ENCODE measurements at places on chromosomes 6 and 20.

- DNase-seq = no peak
Observed at GRCh38 chr20:54026295-54027064, 43.9 kb downstream of the BCAS1 start.

GRCh38 chr6:55017555-55018300, 156.6 kb upstream of the HCRTR2 start:
- DNase-seq = no peak

DNA sequence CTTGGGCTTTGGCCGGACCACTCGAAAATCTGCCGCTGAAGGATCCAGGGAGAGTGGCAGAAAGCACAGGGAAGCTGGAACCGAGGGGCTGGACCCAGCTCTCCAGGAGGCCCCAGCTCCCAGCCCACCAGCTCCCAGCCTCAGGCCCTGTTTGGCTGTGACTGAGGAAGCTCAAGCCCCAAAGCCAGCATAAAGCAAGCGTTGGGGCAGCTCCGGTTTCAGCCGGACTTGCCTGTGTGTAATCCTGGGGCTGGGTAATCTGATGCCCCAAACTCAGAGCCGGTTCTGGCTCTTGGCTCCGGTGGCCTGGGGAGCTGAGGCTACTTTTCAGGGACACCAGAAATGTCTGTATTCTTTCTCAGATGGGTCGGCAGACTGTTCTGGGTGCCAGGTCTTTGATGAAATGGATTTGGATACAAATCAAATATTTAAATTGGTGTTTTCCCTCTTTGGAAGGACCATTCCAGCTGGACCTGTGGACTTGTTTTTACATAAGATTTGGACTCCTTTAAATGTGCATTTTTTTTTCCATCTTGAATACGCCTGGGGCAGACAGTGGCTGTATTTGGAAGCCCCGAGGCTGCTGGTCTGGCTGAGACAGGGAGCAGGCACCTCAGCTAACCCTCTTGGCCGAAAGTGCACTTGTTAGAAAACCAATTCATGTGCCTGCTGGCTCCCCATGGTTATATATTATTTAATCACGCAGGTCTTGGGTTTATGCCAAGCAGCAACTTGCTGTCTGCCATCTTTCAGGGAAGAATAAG, 29.7 kb downstream of the RPP40 start:
- DNase-seq = no peak

DNA sequence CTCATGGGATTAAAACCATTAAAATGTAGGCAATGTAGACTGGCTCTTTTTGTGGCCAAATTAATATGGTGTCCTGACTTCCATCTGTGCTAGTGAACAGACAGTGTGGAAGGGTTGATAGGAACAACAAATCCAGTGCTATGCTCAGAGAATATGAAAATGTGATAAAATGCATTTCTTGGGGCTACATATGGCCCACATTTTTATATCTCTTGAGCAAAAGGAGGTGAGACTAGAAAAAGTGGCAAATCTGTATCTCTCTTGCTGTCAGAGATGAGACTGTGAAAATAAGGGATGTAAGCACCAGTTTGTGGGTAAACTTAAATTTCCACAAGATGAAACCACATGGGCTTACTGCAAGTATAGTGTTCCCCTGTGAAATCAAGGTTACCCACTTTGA, 162.1 kb downstream of the PHF3 start:
- DNase-seq = no peak

GRCh38 chr20:19408971-19409370, 196.5 kb downstream of the SLC24A3 start:
- DNase-seq = no peak

Data from activated CD4-positive, alpha-beta T cell treated with anti-CD3 and anti-CD28 coated beads for 48 hours (primary cell).